Dermis lymphatic vessel endothelial cell (primary cell): ENCODE measurements at places on chromosomes 2 and 18. TPM values are rescaled to one million over a fixed set of nuclear protein-coding genes. Genes with fewer than 3 reads are reported as not detected.

Gene TMEM131
- 13.2 and 15.4 TPM in 2 replicates for total RNA-seq

Gene LRP2
- total RNA-seq = under 0.01 TPM in 2 replicates

Gene IL1RN
- total RNA-seq = not detected in 2 replicates

Gene SLC14A1
- total RNA-seq = not detected in 2 replicates

Gene MZT2B
- 142 and 281 TPM in 2 replicates for total RNA-seq
